Caco-2 (cell line): ENCODE measurements at places on chromosomes 16 and 17. TPM values are rescaled to one million over a fixed set of nuclear protein-coding genes. Genes with fewer than 3 reads are reported as not detected.
A peak's percentile ranks its signal among the peaks of the same experiment; 100 is the strongest.

GRCh38 chr17:69325518-69326376 is 1.2 kb downstream of the ABCA5 start:
- H3K27me3 ChIP-seq: no peaks in the 10 kb centered on the region
- peak overlapping the region; percentile 91 for H3K4me3 ChIP-seq
- peak overlapping the region; percentile 90 for H3K27ac ChIP-seq
- DNase-seq: peak; percentile 42
- peaks cover 8% of the 10 kb centered on the region for H3K4me1 ChIP-seq
- H3K36me3 ChIP-seq: no peaks in the 10 kb centered on the region; the same call in 1 of the 2 replicates

DNA sequence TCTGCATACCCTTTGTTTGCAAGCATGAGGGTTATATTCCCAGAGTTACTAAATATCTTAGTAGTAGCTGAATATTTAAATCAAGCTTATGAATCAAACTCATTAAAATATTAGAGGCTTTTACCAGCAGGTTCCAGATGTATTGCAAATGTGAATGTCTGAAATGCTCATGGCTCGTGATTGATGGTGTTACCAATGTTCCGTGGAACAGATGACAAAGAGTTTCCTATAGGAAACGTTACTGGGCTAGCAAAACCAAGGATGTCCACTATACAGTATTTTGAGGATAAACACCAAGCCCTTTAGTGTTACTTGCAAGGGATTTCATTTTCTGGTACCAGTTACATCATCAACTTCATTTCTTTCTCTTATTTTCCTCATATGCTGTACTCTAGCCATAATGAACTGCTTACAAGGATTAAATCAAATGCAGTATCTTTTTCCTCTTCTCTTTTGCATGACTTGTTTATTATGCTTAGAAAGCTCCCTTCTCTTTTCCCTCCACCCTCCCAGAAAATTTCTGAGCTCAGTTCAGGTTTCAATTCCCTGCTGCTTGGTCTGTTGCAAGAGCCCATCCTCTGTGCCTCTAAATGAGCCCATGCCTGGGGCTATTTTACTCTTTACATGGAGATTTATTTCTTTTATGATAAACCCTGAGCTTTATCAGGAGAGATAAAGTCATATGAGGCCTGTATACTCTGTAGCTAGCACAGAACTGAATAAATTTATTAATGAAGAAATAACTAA is 1537.1 kb upstream of the GOT2 start:
- H3K27me3 ChIP-seq: no peaks in the 10 kb centered on the region
- no peak overlapping the region for H3K27ac ChIP-seq
- H3K4me3 ChIP-seq: no peak overlapping the region
- H3K36me3 ChIP-seq: no peaks in the 10 kb centered on the region
- no peaks in the 10 kb centered on the region for H3K4me1 ChIP-seq
- no peak for DNase-seq

GRCh38 chr17:78010759-78011158 is 52.3 kb downstream of the TNRC6C start:
- no peaks in the 10 kb centered on the region for H3K4me1 ChIP-seq
- H3K36me3 ChIP-seq: no peaks in the 10 kb centered on the region
- no peaks in the 10 kb centered on the region for H3K27me3 ChIP-seq
- no peak for DNase-seq

GRCh38 chr16:23031508-23032098 is 117.6 kb downstream of the USP31 start:
- no peak overlapping the region for H3K27ac ChIP-seq
- no peaks in the 10 kb centered on the region for H3K36me3 ChIP-seq
- no peaks in the 10 kb centered on the region for H3K27me3 ChIP-seq
- no peak for DNase-seq

- H3K27me3 ChIP-seq: no peaks in the 10 kb centered on the region
- peaks cover 9% of the 10 kb centered on the region for H3K36me3 ChIP-seq
- H3K27ac ChIP-seq: peak overlapping the region; percentile 92
- no peak overlapping the region for H3K4me3 ChIP-seq
- no peak for DNase-seq
- peaks cover 16% of the 10 kb centered on the region; the same call in 1 of the 2 replicates for H3K4me1 ChIP-seq
Measured at GRCh38 chr16:29804020-29804419, 2.3 kb upstream of the MAZ start.

DNA sequence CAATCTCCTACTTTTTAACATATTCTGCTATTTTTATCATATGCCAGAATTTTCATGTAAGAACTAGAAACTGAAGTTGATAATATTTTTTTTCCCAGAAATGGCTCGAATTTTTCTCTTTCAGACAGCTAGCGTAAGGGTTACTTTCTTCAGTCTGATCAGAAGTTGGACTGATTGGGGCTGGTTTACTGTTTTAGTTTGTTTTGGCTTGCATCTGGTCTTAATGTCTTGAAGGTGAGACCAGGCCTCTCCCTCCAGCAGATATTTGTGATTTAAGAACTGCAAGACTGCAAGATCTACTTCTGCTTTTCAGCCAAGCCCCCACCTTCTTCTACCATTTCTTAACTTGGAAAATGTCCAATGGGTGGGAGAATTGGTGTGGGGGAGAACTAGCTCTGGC is 266.4 kb downstream of the HAPSTR1 start:
- H3K27ac ChIP-seq: no peak overlapping the region
- no peak for DNase-seq
- no peaks in the 10 kb centered on the region for H3K36me3 ChIP-seq
- H3K4me1 ChIP-seq: no peaks in the 10 kb centered on the region
- no peak overlapping the region for H3K4me3 ChIP-seq
- H3K27me3 ChIP-seq: no peaks in the 10 kb centered on the region

- no peak for DNase-seq
- H3K4me3 ChIP-seq: no peak overlapping the region
- no peak overlapping the region for H3K27ac ChIP-seq
- H3K36me3 ChIP-seq: no peaks in the 10 kb centered on the region
Measured at GRCh38 chr16:61179561-61179960, 856.7 kb downstream of the CDH8 start.

- H3K4me3 ChIP-seq: peak within 1 kb of the TSS; percentile 90
- peak within 1 kb of the TSS; percentile 95 for H3K27ac ChIP-seq
- H3K36me3 ChIP-seq: no peaks in the 10 kb centered on the region
- H3K4me1 ChIP-seq: no peaks in the 10 kb centered on the region
- no peaks in the 10 kb centered on the region for H3K27me3 ChIP-seq
Measured at GRCh38 chr16:31507929-31508705, at the start of gene RUSF1. TSS of gene RUSF1 (minus strand) at chr16:31508391. CDS start at chr16:31508373, 18 bp downstream.

GRCh38 chr16:75647492-75648264 is at the start of the genes KARS1 and TERF2IP:
TSS of gene KARS1 (minus strand) at chr16:75647665. CDS start at chr16:75647639, 26 bp downstream.
TSS of gene TERF2IP (plus strand) at chr16:75647773. CDS start at chr16:75647883, 110 bp downstream.
- H3K36me3 ChIP-seq: no peaks in the 10 kb centered on the region
- H3K4me1 ChIP-seq: peaks cover 12% of the 10 kb centered on the region
- H3K27me3 ChIP-seq: no peaks in the 10 kb centered on the region
- H3K4me3 ChIP-seq: peak within 1 kb of the TSS; percentile 97

DNA sequence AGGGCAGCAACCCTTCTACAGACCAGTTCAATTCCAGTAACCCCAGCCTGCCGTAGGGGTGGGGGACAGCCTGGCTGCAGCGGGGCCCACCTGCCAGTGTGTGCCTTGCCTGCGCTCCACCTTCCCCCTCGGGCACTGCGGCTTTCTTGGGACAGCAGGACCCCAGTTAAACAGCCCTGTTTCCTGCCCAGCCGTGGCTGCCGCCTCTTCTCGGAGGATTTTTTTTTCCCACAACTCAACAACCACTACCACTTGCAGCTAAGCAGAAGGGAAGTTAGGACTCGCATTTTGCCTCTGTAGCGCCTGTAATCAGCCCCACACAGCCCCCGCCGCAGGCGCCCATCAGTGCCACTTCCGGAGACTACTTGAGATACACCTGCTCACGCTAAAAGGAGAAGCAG is 76.1 kb downstream of the RAI1 start:
- no peak for DNase-seq
- no peaks in the 10 kb centered on the region for H3K36me3 ChIP-seq
- no peaks in the 10 kb centered on the region for H3K27me3 ChIP-seq
- H3K4me3 ChIP-seq: no peak overlapping the region
- H3K4me1 ChIP-seq: peaks cover 5% of the 10 kb centered on the region; the same call in 1 of the 2 replicates

GPRC5B gene
- 7.6 and 14.0 TPM in 2 replicates for total RNA-seq
